Mesenteric fat pad (tissue), 1 donor: ENCODE measurements at places on chromosomes 5 and 9. TPM values are rescaled to one million over a fixed set of nuclear protein-coding genes. Genes with fewer than 3 reads are reported as not detected.

- DNase-seq: no peak
These were observed 6.4 kb downstream of the TPM2 start for GRCh38 chr9:35683323-35683722.

- no peak for DNase-seq
These were observed 280.2 kb upstream of the CLINT1 start for GRCh38 chr5:158139161-158139560.

- no peak for DNase-seq
These were observed 380.1 kb downstream of the CTNND2 start for GRCh38 chr5:11524188-11524587.

- DNase-seq: no peak
These were observed 30.5 kb upstream of the HAPLN1 start for GRCh38 chr5:83751201-83751600.

DNA sequence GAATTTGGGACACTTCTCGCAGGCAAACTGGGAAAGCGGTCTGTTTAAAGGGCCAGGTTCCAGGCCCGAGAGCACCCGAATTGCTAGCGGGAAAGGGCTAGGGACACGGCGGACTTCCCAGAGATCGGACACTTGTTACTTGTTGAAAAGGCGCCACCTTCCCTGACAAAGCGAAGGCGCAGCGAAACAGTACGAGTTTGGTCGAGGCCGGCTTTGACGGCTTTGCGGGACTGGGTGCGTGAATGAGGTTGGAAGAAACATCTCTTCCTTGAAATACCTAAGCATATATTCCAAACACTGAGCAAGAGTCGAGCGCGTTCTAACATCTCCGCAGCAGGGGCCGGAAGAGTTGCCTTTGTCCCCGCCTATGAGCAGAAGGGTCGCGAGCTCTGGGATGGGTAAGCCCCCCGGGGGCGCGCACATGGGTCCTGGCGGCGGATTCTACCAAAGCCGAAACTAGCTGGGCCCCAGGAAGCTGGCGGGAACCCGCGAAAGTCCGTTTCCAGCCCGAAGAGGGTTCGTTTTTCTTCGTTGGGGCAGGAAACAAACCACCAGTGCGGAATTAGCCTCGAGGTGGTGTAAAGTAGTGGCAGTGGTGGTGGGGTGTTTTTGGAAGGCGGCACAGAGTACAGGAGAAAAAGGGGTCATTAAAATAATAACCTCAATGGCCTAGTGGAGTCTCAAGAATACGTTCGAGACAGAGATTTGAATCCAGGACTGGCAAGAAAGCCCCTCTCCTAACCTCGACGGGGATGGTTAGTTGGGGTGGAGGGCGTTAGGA, 1.5 kb downstream of the GDNF start:
- DNase-seq: no peak

LRRC19 gene
- not detected for total RNA-seq

DNA sequence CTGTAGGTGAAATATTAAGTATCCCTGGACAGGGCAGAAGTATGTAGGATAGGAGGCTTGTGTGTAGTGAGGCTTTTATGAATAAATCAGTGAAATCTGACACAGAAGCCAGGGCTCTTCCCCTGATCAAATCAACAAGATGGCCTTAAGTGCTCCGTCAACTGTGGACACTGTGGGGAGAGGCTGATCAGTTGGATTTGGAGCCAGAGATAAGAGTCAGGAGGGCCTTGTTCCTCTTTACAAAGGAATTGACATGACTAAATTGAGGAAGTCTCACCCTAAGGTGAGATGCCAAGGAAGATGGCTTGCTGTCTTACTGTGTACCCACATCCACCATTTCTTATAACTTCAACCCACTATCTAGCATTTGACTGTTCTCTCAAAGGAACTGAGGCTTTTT, 91.6 kb upstream of the PRRC1 start:
- DNase-seq: no peak

DNA sequence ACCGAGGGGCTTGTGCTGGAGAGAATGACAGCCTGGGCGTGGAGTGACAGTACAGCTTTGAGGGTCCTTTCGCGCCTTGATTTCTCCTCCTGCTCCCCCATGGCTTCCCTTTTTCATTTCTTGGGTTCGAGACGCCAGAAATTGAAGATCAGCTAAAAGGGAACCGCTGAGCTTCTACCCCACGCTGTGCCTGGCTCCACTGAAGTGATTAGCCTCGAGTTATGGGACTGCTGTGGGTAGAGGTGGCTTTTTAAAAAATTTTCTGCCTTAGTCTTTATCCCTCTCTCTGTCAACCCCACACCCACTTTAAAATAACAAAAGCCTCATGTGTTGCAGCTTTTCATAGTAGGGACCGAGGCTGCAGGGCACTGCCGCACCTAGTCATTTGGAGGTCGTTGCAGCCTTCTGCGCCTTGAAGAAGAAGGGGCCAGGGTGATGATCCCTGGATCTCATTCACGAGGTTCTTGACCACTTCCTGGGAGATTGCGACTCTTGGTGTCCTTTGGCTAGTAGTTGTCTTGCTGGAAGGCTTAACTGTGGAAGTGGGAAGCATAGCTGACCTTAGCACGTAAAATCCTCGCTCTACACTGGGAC, 603 bp downstream of the PPIP5K2 start:
- DNase-seq: no peak

- no peak for DNase-seq
These were observed 98.3 kb upstream of the PHYKPL start for GRCh38 chr5:178330791-178331404.

PCDHGB2 gene
- 3.1 TPM for total RNA-seq

GRCh38 chr5:15073453-15073852, 201.9 kb upstream of the ANKH start:
- no peak for DNase-seq
